ENCODE measurements at places on chromosomes 1 and 21. TPM values are rescaled to one million over a fixed set of nuclear protein-coding genes. Genes with fewer than 3 reads are reported as not detected.

- DNase-seq, result no peak
These were observed 30.2 kb downstream of the NEK7 start for GRCh38 chr1:198186916-198187580.

DNA sequence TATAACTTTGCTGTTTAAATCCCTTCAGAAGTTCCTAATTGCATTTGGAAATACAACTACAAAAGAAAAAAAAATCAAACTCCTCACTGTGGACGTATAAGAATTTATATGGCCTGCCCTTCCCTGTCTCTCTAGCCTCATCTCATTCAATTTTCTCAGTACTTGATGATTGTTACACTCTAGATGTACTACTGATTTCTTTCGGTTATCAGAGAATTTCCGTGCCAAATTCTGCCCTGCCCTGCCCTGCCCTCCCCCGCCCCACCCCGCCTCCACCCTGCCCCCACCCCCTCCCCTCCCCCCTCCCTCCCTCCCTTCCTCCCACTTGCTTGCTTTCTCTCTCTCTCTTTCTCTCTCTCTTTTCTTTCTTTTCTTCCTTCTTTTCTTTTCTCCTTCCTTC lies 71.7 kb upstream of the MPC2 start:
- DNase-seq, result no peak

- no peak for DNase-seq
These were observed 841.8 kb upstream of the ADGRL4 start for GRCh38 chr1:79848316-79848715.

DNA sequence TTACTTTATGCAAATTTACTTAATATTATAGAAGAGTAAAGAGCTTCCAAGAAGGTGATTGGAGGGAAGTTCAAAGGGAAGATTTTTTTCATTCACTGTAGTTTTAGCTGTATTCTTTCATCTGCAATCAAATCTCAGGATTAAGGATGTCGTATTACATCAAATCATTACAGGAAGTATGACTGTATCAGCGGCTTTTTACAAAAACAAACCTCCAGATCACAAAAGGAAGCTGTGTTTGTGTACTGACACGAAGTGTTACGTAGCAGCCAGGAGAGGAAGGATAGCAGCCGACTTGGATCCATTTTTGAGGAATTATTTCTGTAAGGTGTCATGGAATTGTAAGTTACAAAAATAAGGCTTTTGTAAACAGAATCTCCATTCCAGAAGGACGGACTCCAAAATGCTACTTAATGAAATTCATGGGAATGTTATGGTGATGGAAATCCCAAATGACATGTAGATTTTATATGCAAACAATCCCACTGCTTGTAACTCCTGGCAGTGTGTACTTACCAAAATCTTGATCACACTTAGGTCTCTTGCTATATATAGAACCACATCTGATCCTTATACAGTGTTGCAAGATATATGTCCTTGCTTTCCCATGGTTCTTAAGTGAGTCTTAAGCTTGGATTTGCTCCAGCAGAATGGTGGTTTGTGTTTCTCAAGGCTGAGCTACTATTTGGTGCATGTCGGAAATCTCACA lies 49.8 kb downstream of the KCNJ15 start:
- DNase-seq, result no peak

DNA sequence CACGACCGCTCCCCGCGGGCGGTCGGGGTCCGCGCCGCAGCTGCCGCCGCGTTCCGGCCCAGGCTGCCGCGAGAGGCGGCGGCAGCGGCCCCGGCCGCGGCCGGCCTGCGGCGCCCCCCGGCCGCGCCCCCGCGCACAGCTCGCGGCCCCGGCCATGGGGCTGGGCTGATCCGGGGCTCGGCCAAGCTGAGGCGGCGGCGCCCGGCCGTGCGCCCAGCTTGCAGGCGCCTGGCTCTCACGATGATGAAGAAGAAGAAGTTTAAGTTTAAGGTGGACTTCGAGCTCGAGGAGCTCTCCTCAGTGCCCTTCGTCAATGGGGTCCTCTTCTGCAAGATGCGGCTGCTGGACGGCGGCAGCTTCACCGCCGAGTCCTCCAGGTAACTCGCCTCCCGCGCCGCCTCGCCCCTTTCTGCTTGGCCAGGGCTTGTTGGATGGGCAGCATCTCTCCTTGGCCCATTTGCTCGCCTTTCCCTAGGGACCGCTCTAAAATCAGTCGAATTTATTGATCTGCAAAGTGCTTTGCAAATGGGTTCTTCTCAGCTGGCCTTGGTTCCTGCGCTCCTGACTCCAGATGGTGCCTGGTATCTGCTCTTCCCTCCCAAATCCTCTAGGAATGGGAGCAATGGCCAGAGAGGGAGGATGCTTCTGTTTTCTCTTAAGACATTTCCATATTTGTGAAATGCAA lies 431 bp downstream of the EEIG2 start:
- DNase-seq, result peak; percentile 55

DNA sequence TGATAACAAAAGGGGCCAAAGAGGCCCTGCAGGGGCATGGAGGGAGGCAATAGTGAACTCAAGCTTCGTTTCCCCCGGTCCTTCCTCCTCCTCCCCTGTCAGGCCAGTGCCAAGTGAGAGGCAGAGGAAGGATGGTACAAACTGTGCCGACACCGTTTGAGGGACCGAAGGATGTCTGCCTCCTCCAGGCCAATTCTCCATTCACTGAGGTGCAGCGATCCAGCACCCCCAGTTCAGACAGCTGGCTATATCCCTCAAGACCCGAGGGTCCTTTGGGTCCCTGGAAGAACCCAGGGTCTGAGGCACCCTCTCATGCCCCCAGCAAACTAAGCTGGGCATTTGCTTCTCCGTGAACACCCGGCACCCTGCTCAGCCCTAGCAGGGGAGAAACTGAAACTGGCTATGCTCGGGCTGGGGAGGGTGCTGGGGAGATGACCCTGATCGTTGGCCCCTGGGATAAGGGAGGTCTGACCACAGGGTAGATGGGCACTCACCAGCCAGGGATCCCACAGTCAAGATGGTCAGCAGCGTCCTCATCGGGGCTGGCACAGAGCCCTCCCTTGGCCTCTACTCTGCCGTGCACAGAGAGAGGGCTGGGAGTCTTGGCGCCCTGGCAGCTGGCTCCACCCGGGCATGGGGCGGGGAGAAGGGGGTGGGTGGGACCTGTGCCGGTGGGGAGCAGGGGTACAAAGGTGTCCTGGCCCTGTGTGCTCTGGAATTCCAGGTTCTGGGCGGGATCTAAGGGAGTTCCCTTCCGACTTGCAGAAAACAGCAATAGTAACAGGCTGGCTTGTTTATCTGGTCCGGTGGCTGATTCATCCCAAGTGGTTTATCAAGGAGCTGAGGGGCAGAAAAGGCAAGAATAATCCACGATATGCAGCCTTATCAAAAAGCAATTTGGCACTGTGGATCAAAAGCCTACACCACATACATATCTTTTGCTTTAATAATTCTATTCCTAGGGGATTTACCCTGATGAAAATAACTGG lies at the start of gene IL22RA1:
TSS of gene IL22RA1 (minus strand) at position 595 of the 989 bp plus-strand sequence. CDS start at position 537, 58 bp downstream.
- peak; percentile 58 for DNase-seq

GRCh38 chr21:27269644-27270043 lies 302.8 kb upstream of the ADAMTS5 start:
- no peak for DNase-seq

The NPHS2 gene
- total RNA-seq, result not detected

The AIRE gene
- not detected for total RNA-seq

Data from left ventricle myocardium superior (tissue), 1 donor.